NCI-H446 treated with DMSO at 0.1 percent for 48 hours (cell line): ENCODE measurements at places on chromosomes 2 and 18.

- DNase-seq: no peak
These were observed 117.1 kb upstream of the SERTAD2 start for GRCh38 chr2:64770781-64771334.

- DNase-seq: no peak
These were observed 5.1 kb upstream of the PPP1CB start for GRCh38 chr2:28746429-28747111.

GRCh38 chr2:67216881-67217280 is 180.3 kb upstream of the ETAA1 start:
- no peak for DNase-seq

GRCh38 chr2:44705876-44706480 is 235.5 kb upstream of the SIX3 start:
- DNase-seq: no peak
